ENCODE measurements at places on chromosomes 7 and 10.

- DNase-seq, result no peak
Observed at GRCh38 chr7:50351267-50351666, 46.8 kb downstream of the IKZF1 start.

- DNase-seq, result no peak
Observed at GRCh38 chr7:46139079-46139478, 218.0 kb upstream of the IGFBP3 start.

GRCh38 chr7:157818701-157819454 is 482.1 kb downstream of the DNAJB6 start:
- DNase-seq, result no peak

DNA sequence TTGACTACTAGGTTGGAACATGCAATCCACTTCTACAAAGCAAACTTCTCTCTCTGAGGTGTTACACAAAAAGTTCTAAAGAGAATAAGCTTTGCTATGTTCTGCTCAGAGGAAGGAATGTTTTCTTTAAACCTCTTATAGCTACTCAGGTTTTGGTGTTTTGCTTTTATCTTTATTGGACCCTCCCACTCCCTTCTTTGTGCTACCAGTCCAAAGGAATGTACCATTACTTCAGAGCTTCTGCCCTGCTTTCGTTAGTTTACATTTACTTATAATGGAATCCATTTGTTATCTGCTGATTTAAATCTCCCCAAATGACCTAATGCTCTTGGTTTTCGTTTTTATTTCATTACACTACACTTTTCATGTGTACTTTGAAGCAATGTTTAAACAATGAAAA is 154.9 kb downstream of the ATE1 start:
- no peak for DNase-seq

GRCh38 chr10:71368643-71369042 is 28.1 kb upstream of the CDH23 start:
- no peak for DNase-seq

DNA sequence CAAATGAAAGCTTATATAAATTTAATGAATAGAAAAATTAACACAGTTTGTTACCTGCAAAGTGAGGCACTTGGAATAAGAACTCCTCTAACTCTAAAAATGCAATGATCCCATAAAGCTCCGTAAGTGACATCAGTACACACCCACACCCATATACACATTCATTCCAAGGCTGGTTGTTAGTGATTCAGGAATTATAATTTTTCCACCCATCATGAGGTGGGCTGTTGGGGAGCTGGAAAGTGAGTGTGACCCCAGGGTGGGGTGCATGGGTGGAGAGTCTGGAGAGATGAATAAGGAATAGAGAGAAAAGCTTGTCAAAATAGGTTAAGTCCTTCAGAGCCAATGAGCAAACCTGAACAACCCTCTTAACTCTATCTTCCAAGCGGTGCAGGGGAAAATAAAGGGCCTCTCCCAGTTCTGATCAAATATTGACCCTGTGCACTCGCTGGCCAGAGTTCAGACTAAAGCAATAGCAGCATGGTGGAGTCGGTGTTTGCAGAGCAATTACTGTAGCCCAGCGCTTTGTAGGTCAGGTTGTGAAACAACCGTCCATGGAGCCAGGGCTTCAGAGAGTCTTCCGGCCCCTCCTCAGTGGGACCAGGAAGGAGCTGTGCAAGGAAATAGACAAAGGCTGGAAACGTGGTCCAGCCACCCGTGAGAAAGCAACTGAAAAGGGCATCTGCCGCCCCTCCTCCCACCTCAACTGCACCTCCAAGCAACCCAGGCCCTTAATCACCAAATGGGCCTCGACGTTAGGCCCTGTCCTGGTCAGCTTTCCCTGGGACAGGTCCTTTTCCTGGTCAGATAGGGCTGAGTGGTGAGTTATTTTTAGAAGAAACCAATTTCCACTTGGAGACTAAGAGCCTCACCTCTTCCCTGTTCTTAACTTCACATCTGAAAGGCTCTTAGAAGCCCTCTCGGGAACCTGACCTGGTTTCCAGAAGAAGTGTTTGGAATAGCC is 61.2 kb downstream of the SH3PXD2A start:
- DNase-seq, result no peak

- DNase-seq, result no peak
Observed at GRCh38 chr10:117578999-117579590, 36.5 kb downstream of the EMX2 start.

DNA sequence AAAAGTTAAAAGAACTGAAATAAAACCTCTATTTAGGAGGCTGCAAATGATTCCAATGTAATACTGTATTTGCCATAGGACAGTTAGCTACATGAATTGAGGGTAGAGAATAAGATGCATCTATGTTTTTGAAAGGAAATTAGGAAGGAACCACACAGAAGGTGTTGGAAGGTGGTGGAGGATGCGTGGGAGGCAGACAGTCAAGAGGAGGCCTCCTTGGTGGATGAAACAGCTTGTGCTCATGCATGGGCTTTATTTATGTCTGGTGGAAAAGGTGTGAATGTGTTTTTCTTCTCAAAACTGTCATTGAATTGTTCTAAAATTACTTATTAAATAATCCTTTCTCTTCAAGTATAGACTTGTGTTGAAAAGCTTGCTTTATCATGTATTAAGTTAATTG is 314.4 kb upstream of the NPSR1 start:
- DNase-seq, result no peak

- no peak for DNase-seq
Observed at GRCh38 chr7:83684928-83685327, 36.0 kb upstream of the SEMA3E start.

- no peak for DNase-seq
Observed at GRCh38 chr7:121666306-121666705, 206.7 kb upstream of the PTPRZ1 start.

DNA sequence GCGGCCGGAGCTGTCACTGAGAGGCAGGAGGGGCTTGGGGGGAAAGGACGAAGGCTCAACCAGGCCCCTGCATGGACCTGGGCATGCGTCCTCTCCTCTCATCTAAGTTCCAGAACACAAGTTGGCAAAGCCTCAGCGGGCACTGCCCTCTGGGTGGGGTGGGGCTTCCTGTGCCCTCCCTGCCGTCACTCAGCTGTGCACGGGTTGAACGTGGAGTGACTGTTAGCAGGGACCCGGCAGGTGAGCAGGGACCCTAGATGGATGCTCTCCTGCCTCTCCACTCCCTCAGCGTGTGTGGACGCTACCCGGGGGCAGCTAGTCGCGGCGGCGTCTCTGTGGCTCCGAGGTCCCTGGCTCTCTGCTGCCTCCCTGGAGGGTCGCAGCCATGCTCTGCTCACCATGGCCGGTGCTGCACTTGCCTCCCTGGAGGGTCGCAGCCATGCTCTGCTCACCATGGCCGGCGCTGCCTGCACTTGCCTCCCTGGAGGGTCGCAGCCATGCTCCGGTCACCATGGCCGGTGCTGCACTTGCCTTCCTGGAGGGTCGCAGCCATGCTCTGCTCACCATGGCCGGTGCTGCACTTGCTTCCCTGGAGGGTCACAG is 36.4 kb upstream of the TTYH3 start:
- no peak for DNase-seq

DNA sequence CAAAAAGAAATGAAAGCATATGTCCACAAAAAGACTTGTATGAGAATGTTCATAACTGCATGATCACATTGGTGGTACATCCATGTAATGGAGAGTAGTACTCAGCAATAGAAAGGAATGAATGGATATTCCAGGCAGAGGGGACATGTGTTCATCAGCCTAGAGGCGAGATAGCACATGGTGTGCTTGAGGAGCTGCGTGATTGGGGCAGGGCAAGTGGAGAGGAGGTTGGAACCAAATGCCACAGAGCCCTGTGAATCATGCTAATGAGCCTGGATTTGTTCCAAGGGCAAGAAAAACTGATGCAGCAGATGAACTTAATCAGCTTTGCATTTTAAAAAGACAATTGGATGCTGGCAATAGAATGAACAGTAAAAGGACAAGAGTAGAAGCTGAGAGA is 73.3 kb downstream of the C10orf90 start:
- no peak for DNase-seq

DNA sequence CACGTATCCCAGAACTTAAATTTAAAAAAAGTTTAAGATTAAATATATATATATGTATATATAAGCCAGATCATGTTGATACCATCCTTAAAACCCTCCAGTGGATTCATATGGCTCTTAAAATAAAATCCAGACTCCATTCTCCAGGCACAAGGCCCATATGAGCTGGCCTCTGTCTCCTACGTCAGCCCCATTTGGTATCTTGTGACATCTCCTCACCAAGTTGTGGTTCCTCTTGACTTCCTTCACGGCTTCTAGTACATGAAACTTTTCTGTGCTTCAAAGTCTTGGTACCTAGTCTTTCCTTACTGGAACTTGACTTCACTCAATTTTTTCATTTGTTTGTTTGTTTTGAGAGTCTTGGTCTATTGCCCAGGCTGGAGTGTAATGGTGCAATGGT is 61.3 kb downstream of the PRLHR start:
- DNase-seq, result no peak

GRCh38 chr7:50814166-50814565 is 31.5 kb upstream of the GRB10 start:
- DNase-seq, result no peak

- no peak for DNase-seq
Observed at GRCh38 chr7:122206985-122207384, 62.9 kb upstream of the AASS start.

DNA sequence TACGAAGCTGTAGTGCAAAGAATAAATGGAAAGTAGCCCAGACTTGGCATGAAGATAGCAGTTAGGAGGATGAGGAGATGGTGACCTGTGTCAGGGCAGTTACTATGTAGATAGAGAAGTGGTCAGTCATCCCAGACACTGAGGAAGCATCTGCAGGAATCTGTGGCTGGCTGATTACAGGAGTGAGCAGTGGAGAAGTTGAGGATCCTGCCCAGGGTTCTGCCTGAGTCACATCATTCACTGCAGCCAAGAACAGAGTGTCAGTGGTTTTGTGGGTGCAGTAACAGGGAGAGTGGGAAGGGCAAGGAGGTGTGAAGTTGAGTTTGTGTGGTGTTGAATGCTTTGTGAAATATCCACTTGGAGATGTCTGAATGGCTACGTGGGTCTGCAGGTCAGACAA is 676.4 kb upstream of the NRP1 start:
- DNase-seq, result no peak

Data from activated CD8-positive, alpha-beta memory T cell treated with anti-CD3 and anti-CD28 coated beads for 1 hour (primary cell).